ENCODE measurements at places on chromosomes 11 and 22.
A peak's percentile ranks its signal among the peaks of the same experiment; 100 is the strongest.

DNA sequence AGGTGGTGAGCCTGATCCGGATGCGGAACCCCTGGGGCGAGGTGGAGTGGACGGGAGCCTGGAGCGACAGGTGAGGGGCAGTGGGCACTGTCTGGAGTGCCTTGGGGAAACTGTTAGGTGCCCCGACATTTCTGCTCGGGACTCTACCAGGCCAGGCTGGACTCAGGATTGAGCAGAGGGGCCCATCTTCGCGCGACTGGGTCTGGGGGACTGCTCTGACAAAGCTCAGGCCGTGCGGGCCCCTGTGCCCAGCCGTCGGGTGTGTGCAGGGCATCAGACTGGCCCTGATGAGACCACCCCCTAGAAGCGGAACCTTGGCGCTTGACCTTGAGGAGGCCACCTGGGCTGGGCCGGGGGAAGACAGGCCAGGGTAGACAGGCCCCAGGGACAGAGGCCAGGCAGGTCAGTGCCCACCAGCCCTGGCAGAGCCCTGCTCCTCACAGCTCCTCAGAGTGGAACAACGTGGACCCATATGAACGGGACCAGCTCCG, 6.3 kb downstream of the CAPN1 start:
- no peak for DNase-seq

DNA sequence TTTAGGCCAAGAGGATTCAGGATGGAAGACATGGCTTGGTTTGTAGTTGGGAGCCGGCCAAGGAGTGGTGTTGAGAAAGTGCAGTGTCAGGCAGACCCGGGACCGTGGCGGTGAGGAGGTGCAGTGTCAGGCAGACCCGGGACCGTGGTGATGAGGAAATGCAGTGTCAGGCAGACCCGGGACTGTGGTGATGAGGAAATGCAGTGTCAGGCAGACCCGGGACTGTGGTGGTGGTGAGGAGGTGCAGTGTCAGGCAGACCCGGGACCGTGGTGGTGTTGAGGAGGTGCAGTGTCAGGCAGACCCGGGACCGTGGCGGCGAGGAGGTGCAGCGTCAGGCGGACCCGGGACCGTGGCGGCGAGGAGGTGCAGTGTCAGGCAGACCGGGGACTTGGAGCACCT, 59.7 kb downstream of the LRP5 start:
- no peak for DNase-seq

- DNase-seq, result no peak
Observed at GRCh38 chr11:74278721-74279161, 32.7 kb downstream of the P4HA3 start.

- DNase-seq, result no peak
Observed at GRCh38 chr11:33909150-33909549, 17.3 kb upstream of the LMO2 start.

DNA sequence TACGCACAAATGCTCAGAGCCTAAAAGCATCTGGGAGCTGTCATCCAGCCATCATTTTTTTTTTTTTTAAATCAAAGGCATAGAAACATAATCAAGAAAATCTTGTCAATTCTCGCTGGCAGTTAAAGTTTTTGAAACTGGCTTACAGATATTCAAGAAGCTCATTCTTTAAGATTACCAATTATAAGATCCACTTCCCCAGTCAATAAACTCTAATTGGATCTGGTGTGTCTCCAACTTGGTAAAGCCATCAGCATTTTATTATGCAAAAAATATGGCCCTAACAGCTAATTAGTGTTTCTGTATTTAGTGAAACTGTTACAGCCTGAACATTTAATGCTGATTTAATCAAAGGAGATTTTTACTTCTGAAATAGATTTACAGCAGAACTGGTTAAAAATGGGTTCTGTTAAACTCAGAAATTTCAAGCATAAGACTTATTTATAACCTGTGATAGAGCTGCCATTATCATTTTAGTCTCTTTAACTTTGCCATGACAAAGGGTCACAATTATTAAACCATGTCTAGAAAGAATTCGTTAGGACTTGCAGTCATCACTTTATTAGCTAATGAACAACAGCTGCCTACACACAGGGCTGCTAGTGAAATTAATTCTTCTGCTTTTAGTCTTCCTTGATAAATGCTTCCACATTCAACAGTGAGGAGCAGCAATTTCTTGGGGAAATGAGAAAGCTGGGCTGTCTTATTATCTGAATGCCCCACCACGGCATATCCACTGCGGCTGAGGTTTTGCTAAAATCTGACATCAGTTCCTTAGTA, 176.4 kb upstream of the PITPNB start:
- DNase-seq, result no peak

DNA sequence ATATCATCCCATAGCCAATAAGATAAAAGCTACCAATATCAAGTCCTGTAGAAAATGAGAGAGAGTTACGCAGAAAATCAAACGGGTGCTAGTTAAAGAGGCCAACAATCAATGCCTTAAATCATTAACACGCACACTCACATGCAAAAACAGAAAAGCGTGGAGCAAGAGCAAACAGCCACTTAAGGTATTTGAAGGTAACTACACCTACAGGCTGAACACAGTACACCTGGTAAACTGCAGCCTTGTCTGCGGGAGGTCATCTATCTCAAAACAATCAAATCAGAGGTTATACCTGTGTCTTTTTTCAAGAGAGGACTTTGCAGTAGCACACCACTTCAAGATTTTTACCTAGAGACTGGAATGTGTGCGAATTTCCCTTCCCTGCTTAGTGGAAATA, 23.6 kb downstream of the SLC35F2 start:
- DNase-seq, result no peak

GRCh38 chr11:61295596-61295926, 445 bp upstream of the VWCE start:
- peak; percentile 22 for DNase-seq

GRCh38 chr11:70592641-70593165, 194.4 kb downstream of the CTTN start:
- no peak for DNase-seq

- DNase-seq, result no peak
Observed at GRCh38 chr11:57566905-57567514, 462 bp downstream of the UBE2L6 start.

- no peak for DNase-seq
Observed at GRCh38 chr11:74319139-74319816, 7.8 kb upstream of the P4HA3 start.

DNA sequence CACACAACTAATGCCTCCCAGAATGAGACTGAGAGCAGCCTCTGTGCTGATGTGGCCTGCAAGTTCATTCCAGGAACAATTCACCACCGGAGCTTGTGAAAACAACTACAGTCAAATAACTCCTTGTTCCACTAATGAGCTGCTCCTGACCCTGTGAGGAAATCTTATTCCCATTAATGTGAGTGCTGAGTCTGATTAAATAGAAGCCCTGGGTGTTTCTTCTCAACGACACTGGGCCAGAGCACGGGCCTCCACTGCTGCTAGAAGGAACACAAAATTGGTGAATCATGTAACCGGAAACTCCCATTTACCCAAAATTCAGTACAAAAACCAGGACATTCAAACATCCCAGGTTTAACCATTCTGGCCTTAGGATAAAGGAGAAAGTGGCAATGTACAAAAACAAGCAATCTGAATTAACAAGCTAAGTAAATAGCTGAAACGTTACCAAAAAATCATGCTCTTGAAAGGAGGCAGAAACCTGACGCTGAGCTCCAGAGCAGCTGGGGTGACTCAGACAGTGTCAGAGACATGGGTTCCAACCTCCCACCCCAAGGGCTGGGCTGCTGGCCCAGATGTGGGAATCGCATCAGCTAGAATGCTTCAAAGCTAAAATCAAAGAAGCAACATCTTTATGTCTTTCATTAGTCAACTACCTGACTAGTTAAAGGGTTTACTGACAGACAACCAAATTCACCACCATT, 26.7 kb downstream of the SERGEF start:
- DNase-seq, result no peak

DNA sequence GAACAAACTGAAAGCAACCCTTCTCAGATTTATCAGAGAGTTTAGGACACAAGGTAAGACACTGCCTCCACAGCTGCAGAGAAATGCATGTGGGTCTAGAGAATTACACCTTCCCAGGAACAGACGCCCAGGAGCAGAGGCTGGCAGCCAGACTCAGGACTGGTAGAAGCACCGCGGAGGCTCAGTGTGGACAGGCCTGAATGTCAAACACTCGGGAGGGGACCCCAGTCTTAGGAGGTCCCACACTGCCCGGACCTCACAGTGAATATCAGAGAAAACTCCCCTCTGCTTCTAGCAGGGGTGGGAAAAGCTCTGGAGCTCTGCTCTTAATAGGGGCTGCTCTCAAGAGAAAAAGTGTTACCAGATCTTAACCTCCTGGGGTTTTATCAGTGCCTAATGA, 952.7 kb downstream of the BRD1 start:
- no peak for DNase-seq

DNA sequence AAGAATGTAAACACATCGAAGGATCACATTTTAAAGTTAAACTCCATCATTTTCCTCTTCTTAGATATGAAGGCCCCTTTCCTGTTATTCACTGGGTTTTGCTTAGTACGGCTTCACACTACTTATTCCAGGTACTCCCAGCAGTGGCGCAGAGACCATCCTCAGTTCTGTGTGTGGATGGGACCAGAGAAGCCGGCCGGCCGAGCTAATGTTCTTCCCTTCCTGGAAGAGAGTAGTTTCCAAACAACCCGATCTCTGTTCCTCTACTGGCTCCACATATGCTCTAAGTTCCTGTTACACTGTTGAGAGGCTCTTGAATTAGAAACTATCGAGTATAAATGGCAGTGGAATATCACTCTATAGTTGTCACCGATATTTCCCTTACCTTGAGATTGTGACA, 684 bp upstream of the NFRKB start:
- no peak for DNase-seq

- no peak for DNase-seq
Observed at GRCh38 chr22:39623603-39624500, 53.3 kb downstream of the CACNA1I start.
